ENCODE measurements at places on chromosomes 5 and 9.

DNA sequence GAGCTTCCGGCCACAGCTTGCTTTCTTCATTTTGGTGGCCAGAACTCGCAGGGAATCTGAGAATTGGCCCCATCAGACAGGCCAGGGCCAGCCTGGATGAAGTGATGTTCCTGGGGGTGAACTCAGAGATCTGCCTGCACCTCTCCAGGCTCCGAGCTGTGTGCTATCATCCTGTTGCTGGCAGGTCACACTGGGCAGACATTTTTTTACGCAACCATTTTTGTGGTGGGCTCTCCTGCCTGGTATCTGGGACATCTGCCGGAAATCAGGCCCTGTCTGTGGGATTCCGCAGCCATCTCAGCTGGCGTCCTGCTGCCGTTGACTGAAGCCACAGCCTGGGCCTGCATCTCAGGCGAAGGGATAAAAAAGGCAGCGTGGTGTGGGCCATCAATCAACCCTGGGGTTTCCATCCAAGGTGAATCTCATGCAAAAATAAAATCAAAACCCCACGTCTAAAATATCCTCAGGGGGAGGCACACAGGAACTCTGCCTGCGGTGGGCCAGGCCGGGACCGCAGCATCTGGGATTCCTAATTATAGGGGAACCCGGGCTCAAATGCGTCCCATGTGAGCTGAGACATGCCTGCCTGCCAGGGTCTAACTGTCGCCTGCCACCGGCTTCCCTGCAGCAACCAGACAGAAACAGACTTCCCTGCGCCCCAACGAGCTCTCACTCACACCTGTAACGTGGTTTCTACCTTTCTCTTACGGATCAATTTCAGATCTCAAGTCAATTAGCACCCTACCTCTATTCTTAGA lies 174.3 kb downstream of the SYK start:
- DNase-seq = no peak

GRCh38 chr9:68996462-68996861 lies 17.5 kb downstream of the PRKACG start:
- no peak for DNase-seq

- DNase-seq = no peak
These were observed 36.5 kb downstream of the NSUN2 start for GRCh38 chr5:6596388-6596787.

DNA sequence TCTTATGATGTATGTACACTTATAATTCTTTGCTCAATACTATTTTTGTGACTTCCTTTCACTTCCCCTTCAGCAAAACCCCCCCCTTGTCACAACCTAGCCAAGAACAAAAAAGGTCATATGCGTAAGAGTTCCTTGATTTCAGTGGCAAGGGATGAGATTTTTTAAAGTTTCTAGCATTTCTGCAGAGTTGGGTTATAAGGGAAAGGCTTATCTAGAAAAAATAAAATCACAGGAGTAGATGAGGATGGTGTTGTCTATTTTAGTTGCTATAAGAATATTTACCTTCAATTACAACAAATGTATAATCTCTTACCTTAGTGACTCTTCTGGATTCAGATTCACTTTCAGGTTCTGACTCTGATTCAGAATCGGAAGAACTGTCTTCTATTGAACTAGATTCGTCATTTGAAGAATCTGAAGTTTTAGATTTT lies 184.6 kb downstream of the AP3B1 start:
- no peak for DNase-seq

DNA sequence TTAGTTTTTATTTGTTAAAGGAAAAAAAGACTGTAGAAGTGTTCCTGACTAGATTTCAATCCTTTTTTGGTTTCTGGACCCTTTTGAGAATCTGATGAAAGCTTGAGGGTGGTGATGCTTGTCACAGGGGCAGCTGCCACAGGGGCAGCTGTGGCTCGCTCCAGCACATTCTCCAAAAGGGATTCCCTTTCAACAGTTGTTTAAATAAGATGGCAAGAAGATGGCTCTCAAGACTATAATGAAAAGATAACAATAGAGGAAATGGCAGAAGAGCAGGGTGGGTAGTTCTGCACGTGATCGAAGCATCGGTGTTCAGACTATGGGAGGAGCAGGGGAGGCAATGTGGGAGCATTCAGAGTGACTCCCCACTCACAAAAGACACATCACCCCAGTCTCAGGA lies 46.5 kb upstream of the TNFAIP8 start:
- no peak for DNase-seq

- no peak for DNase-seq
These were observed 90.7 kb upstream of the DHFR start for GRCh38 chr5:80745490-80745889.

GRCh38 chr9:13459071-13459470 lies 179.6 kb upstream of the MPDZ start:
- no peak for DNase-seq

DNA sequence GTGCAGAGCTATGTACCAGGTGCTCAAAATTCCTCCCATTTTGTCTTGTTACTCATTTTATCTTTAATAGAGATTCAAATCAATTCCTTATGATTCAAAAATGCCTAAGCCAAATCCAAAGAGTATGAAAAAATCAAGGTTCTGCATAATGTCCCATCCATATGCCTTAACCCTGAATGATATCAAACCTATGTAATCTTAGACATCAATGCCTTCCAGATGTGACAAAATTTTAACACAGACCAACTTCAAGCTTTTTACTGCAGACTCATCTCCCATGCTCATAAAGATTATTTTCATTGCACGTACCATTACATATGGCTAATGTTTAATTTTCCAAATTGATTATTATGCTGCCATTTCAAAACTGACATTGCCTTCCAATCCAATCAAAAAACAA lies 122.4 kb downstream of the NFIB start:
- no peak for DNase-seq

- no peak for DNase-seq
These were observed 119.1 kb downstream of the SLIT3 start for GRCh38 chr5:169181814-169182213.

DNA sequence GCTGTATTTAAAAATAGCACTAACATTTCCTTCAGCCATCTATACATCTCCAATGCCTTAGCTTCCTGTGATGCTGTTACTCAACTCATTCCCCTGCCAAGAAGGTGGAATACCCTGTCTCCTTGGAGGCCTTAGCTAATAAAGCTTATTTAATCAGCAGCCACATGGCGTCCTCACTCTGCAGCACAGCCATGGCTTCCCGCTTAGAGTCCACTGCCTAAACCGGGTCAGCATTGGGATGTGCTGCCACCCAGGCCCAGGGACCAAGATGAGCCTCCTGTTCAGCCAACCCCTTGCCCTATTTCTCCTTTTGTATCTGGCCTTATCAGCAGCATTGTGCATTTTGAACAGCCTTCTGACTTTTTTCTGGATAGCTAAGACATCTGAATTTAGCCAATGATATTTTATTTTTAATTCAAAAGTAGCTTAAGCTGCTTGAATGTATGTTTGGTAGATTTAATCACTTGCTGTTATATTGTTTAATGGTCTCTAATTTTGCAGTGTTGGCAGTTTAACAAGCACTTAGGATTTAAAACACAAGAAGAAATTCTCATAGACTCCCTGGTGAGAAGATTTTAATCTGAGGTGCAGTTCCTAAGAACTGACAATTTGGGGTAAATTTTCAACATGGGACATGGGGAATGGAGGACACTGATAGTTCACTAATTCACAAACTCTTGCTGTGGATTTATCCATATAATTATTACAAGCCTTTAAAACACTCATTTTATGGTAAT lies 113.0 kb downstream of the RPS23 start:
- DNase-seq = no peak

DNA sequence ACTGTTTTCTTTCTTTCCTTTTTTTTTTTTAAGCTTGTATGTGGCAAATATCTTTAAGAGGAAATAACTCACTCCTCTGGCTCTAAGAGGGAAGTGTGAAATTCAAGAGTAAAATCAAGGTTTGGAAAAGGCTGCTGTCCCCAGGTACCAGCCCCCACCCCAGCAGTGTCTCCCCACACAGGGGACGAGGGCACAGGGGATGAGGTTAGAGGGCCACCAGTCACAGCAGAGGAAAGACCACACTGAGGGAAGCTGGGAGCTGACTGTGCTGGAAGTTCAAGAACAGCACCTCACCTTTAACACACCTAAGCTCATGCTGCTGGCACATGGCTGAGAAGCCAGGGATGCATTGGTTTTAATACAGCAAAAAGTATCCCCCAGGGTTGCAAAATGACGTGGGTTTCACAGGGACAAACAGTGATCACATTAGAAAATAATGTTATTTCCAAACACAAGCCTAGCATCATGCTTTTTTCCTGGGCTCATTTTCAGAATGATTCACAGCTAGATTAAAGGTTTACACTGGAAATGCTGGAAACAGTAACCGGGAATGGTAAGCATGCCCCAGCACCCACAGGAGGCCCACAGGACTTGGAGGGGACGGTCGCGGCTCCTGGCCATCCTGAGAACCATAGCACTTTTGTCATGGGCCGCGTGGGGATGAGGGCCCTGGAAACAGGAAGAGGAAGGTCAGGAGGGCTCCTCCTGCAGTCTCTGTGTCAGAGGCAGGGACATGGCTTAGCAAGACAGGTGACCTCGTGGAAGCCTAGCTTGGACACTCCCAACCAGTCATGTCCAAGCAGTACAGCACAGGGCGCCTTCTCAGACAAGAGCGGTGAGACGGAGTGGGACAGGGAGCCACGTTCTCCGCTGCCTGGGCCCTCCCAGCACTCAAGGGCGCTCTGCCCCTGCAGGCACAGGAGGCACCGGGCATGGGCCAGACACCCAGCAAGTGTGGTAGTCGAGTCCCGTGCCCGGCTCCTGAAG lies 6.9 kb downstream of the LPCAT1 start:
- no peak for DNase-seq

- no peak for DNase-seq
These were observed 77.2 kb downstream of the PGM5 start for GRCh38 chr9:68433531-68434110.

DNA sequence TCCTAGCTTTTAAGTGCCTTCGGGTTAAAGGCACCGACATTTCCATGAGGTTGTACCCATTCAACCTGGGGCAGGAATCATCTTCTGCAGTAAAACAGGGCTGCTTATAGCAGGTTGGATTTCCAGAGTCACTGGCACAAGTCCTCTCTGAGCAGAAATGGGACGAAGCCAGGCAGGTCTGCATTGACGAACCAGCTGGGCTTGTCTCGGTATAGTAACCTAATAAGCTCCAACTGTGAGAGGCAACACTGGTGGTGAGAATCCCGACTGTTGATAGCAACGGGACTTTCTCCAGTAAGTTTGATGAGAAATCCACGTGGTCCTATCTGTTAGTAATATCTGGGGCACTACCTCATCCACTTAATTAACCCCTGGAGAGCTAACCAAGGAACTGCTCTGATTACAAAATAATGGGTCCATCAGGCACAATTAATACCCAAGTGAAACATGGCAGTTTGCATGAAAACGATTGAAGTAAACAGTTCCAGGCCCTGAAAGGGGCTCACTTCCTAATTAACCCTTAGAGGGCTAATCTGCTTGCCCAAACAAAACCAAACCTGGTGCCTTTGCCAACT lies 491.0 kb upstream of the C9orf72 start:
- no peak for DNase-seq

DNA sequence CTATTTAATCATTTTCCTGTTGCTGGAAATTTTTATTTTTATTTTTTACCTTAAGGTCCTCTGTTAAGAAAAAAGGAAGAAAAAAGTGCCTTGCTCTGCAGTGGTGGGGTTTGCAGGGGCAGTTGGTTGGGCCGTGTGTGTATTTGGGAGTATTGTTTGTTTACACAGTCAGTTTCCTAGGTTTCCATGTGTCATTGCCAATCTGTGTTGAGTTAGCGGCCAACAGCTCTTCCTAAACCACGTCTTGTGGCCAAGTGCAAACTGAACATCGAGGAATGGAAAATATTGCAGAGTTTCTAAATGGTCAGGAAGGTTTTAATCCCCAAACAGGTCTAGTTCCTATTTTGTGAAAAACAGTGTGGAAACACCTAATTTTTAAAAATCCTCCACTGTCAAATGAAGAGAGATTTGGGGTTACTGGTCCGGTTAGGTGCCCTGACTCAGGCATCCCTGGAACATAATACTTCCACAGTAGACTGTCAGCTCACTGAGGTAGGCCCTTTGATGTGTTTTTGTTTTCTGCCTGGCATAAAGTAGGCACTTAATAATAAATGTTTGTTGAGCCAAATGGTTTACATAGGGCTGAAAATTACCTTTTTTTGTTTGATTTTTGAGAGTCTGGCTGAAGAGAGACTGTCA lies 37.0 kb downstream of the MAMDC2 start:
- peak; percentile 52 for DNase-seq

- no peak for DNase-seq
These were observed 29.7 kb downstream of the MEGF10 start for GRCh38 chr5:127320032-127320965.

GRCh38 chr5:42989190-42989589 lies 50.9 kb downstream of the ANXA2R start:
- no peak for DNase-seq

DNA sequence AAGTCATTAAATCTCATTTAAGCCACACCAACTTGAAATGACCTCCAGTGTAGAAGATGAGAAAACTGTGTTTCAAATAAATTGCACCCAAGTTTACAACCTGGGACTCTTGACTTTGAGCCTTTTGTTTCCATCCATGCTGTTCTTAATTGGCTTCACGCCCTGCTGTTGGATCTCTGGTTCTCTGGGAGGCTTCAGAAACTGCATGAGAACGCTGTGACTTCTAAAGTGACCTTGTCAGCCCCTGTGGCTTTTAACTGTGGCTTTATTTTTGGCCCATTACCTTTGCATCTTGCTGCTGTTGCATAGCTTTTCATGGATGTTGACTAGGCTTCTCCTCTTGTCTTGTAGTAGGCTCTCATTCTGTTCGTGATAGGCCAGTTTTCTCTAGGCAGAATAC lies 29.3 kb downstream of the TNFAIP8 start:
- DNase-seq = no peak

- no peak for DNase-seq
These were observed 156.1 kb downstream of the SNX18 start for GRCh38 chr5:54673523-54674225.

DNA sequence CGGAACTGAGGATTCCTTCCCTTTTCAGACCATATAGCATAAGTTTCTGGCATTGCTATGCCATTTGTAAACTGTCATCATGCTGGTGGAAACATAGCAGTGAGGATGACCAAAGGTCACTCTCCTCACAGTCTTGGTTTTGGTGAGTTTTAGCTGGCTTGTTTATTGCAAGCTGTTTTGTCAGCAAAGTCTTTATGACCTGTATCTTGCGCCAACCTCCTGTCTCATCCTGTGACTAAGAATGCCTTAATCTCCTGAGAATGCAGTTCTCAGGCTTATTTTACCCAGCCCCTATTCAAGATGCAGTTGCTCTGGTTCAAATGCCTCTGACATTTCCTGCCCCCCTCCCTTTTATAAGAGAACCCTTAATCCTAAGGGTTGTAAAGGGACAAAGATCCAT lies 26.7 kb upstream of the GRIA1 start:
- no peak for DNase-seq

- no peak for DNase-seq
These were observed 47.5 kb upstream of the SH3PXD2B start for GRCh38 chr5:172501708-172502320.

DNA sequence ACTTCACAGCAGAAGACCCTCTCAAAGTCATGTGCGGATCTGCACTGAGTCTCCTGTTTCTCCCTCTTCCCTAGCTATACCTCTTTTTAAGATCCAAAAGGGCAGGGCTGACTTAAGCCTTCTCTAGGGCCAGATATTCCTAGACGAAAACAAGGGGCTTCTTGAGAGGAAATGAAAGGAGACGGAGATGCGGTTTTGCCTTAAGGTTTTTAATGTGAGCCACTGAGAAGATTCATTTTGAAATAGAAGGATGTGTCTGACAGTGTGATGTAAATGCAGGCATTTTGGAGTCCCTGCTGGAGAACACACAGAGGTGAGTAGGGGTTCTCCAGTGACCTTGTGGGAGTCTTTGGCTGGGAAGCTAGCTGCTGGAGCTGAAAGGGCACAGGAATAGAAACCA lies 15.6 kb upstream of the IL12B start:
- DNase-seq = no peak
